ENCODE measurements at places on chromosomes 12 and 14.
A peak's percentile ranks its signal among the peaks of the same experiment; 100 is the strongest.

DNA sequence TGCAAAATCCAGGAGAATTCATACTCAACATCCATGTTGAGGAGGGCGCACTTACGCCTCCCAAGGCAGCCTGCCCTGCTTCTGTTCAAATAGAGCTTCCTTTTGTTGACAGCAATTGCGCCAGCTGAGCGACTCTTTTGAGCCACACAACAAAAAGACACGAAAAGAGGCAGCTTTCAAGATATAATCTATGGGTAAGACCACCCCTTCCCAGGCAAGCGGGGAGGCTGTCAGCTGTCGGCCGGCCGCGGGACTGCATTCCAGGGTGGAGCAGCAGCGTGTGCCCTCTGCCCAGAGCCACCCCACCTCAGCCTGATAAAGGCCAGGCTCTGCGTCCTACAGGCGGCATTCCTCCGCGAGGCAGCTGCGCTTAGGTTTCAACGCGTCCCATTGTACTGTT is 15.8 kb upstream of the STAB2 start:
- DNase-seq = no peak

DNA sequence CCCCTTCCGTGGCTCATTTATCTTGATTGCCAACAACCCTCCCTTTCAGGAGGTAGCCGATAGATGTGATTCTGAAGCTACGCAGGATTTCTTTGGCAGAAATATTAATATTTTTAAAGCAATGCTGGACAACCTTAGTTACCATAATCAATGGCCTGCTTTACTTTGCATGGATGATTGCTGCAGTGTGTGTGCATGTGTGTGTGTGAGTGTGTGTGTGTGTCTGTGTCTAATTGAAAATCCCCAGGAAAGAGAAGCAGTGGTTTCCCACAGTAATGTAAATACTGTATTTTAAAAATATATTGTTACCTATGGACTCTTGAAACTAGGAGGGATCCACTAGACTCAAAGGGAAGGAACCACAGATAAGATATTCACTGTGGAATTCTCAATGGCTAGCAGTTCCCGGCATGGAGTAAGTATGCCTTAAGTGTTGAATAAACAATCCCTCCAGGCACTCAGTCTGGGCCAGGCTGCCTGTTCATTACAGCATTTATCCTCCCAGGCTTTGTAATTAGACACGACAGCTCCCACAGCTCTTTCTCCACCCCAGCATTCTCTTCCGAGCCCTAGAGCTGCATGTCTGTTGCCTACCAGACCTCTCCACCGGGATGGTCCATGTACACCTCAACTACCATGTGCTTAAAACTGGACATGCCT is 22.5 kb upstream of the C14orf132 start:
- DNase-seq = no peak

- no peak for DNase-seq
Measured at GRCh38 chr14:104546591-104547309, 32.8 kb upstream of the C14orf180 start.

- DNase-seq = no peak
Measured at GRCh38 chr12:64740646-64741045, 18.6 kb downstream of the GNS start.

DNA sequence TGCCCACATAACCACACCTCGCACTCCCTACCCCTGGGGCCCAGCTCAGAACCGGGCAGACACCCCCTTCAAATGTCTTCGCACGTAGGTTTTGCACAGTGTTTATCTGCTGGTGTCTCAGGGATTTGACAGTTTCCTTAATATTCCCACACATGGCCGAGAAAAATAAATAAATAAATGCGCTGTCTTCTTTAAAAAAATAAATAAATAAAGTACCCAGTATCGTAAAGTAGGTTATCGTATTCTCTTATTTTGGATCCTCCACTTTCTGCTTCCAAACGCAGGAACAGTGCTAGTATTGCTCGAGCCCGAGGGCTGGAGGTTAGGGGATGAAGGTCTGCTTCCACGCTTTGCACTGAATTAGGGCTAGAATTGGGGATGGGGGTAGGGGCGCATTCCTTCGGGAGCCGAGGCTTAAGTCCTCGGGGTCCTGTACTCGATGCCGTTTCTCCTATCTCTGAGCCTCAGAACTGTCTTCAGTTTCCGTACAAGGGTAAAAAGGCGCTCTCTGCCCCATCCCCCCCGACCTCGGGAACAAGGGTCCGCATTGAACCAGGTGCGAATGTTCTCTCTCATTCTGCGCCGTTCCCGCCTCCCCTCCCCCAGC is 710 bp upstream of the FOS start:
- DNase-seq = no peak

- DNase-seq = no peak
Measured at GRCh38 chr12:128052331-128052730, 214.6 kb upstream of the TMEM132C start.

DNA sequence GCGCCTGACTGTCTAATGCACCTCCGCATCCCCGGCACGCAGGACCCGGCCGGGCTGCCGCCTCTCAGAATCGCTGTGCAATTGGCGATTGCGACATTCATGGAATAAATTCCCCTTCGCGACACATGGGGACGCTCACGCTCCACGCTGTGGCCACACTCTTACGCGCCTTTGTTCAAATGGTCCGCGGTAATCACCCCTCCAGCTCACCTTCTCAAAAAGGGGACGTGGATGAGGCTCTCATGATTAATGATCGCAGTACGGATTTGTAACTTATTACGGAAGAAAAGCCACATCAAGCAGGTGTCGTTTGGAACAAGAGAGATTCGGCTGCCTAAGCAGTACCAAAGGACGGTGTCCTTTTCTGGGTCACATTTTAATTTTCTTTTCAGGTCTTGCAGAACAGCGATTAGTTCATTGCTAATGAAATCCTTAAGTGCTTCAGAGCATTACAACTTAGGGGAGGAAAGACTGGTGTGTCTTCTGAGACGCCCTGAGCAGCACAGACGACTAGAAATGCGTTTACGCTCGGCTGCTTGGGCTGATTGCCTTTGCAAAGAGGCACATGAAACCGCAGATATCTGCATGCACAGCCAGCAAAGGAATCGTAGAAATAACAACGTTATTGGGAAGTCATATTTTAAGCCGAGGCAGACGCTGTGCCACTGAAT is 37.3 kb upstream of the ADGRD1 start:
- no peak for DNase-seq

- no peak for DNase-seq
Measured at GRCh38 chr14:59582161-59582560, 5.5 kb upstream of the CCDC175 start.

- peak; percentile 69 for DNase-seq
Measured at GRCh38 chr12:109154451-109155438, 38.4 kb downstream of the ACACB start.

DNA sequence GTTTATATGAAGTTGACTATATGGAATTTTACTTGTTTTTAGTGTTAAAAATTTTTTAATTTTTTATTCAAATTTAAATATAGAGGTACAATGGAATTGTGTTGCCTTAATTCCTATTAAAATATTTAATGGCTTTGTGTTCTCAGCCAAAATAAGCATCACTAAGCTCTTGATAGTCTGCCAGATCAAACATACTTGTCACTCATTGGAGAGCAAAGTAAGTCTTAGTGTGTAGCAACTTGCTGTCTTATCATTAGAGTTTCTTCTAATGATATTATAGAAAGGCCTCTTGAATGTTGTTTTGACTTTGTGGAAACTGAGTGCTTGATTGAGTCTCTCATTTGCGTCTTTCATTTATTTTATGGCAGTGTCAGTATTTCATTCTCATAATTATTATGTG is 10.7 kb downstream of the SFSWAP start:
- DNase-seq = no peak

DNA sequence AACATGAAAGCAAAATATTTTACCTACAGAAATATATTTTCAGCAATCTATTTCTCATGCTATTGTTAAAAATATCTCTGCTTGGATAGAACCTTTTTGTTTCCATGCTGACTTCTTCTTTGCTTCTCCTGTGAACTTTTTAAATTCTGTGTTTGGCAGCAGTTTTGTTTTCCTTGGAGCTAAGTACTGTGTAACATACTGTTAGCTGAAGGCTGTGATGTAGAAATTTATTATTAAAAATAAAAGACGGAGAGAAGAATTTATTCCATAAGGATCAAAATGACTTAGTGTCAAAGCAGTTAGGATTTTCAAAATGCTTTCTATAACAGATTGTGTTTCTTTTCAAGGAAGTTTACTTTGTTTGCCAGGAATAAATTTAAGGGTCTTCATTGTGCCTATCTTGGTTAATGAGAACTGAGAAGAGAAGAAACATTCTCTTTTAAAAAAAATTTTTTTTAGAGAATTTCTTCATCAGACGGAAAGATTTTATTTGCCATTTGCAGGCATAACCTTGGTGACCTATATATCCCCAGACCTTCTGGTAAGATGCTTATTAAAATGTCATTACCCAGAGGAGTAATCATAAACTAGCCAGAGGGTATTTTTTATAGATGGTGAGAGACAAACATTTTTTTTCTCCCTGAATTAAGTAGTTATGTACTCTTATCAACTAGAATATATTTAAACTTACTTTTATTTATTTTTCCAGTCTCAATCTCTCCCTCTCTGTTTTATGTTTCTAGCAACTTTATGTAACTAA is 147.1 kb upstream of the SLCO1C1 start:
- DNase-seq = no peak

DNA sequence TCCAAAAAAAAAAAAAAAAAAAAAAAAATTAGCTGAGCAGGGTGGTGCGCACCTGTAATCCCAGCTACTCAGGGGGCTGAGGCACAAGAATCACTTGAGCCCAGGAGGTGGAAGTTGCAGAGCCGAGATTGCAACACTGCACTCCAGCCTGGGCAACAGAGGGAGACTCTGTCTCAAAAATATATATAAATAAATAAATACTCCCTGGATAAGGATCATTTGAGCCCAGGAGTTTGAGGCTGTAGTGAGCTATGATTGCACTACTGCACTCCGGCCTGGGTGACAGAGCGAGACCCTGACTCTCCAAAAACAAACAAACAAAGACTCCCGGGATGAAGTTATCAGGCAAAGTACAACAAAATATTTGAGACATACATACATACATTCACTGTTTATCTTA is 3.3 kb upstream of the NAA25 start:
- DNase-seq = no peak

DNA sequence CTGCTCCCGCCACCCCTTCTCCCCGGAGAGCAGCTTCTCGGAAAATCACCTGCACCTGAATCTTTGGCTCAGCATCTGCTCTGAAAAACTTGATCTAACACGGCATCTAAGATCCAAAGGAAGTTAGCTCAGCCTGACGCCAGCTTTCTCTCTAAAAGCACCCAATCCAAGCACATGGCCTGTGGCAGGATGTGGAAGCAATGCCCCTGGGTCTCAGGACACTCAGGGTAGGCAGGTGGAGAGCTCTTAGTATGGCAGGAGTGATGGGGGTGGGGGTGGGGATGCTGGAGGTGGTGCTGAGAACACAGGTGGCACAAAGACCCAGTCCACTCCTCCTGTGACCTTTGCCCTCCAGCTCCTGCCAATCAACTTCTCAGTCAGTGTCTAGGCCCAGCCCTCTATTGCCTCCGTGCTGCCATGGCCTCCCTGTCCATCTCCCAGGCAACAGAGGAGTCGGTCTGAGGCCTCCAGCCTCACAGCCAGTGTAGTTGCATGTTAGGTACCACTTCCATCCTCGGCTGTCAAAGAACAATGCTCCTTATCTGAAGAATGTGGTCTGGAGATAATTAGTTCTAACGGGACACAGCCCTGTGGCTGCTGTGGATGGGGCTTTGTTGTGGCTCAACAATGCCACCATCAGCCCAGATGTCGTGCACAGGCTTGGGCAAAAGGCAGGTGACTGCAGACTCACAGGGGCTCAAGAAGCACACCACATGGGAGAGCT is 180.0 kb upstream of the C14orf180 start:
- no peak for DNase-seq

DNA sequence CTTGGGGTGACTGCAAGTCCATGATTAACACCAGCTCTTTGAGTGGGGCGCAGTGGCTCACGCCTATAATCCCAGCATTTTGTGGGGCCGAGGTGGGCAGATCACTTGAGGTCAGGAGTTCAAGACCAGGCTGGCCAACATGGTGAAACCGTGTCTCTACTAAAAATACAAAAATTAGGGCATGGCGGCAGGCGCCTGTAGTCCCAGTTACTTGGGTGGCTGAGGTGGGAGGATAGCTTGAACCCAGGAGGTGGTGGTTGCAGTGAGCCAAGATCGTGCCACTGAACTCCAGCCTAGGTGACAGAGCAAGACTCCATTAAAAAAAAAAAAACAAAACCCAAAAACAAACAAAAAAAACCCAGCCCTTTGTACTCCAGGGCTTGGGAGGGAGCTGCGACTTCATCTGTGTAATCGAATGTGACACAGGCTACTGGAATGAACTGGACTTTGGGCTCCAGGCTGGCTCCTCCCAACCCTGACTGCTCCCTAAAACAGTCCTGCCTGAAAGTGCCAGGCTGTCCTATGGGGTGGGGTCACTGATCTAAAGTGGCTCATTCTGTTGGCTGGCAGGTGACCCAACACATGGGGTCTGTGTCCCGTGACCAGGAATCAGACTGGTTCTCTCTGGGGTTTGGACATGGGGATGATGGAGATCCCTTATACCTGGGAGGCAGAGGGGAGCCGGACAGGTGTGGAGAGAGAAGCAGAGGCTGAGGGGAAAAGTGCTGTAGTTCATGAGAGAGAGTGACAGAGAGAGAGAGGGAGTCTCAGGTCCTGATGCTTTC is 9.3 kb upstream of the C12orf43 start:
- DNase-seq = no peak

DNA sequence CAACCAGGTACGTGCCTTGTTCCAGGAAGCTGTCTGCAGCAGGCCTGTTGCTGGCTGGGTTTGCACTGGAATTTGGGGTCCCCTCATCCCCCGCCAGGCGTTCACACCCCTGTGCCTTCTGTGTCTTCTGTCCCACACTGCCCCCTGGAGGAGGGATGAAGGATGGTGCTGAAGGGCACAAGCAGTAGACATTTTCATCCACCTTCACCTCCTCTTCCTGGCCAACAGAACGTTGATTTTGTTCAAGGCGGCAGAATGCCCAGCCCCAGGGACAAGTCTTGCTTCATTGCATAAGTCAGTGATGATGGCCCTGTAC is 122.1 kb downstream of the CALM1 start:
- DNase-seq = no peak

DNA sequence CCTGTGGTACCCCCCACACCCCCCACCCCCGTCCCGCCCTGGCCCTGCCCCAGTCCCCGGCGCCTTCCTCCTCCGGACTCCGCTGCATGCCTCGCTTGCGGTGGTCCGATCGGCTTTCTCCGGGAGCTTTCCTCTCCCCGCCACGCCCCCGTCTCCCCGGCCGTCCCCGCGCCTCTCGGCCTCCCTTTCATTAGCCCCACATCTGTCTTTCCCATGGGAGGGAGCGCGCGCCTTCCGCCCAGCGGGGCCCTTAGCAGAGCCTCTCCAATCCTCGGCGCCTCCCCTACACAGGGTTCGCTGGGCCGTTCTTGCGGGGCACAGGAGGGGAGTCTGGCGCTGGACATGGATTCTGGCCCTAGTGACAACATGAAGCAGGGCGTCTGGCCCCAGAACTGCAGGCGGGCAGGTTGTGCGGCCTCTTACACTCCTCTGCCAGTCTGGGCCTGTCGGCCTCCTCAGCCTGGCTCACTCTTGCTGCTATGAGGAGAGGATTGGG is 1.5 kb upstream of the EFS start:
- peak; percentile 34 for DNase-seq

GRCh38 chr14:104240434-104241157 is 102.2 kb downstream of the KIF26A start:
- DNase-seq = no peak

- no peak for DNase-seq
Measured at GRCh38 chr12:113238309-113238708, 17.0 kb downstream of the TPCN1 start.

GRCh38 chr14:64701660-64702059 is 2.6 kb upstream of the PLEKHG3 start:
- DNase-seq = no peak

- DNase-seq = no peak
Measured at GRCh38 chr12:81958406-81958805, 199.3 kb upstream of the PPFIA2 start.

- DNase-seq = no peak
Measured at GRCh38 chr14:102965282-102965681, 42.8 kb downstream of the AMN start.

Data from T1000 (cell line).